ENCODE measurements at places on chromosomes 12 and 14.

DNA sequence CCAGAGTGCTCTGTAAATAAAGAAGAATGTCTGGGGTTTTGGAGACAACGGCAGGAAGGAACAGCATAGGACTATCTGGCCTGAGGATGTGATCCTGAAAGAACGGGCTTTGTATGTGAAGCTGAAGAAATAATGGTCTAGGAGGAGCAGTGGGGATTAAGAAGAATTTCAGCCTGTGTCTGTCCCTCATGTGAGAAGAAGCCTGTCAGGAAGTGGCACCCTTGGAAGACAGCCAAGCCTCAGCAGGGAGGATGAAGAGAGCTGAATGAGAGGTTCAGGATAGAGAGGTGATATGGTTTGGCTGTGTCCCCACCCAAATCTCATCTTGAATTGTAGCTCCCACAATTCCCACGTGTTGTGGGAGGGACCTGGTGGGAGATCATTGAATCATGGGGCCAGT is 56.9 kb upstream of the TCL1A start:
- no peak for DNase-seq

DNA sequence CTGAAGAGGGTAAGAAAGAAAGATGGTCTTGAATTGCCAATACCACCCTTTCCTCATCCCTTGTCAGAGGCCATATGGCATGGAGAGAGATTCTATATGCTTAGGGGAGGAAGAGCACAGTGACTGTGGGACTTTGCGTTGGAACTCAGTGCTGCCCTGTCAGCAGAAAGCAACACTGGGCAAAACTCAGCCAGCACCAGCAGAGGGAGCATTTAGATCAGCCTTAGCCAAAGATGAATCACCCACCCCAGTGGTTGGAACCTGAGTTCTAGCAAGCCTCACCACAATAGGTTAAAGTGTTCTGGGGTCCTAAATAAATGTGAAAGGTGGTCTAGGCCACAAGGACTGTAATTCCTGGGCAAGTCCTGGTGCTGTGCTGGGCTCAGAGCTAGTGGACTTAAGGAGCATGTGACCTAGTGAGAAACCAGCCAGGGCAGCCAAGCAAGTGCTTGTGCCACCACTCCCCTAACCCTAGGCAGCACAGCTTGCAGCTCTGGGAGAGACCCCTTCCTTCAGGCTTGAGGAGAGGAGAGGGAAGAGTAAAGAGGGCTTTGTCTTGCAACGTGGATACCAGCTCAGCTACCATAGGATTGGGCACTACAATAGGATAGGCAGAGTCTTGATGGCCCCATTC is 11.4 kb upstream of the BCAT1 start:
- peak; percentile 63 for DNase-seq

- no peak for DNase-seq
Measured at GRCh38 chr12:6226002-6226678, 25.9 kb downstream of the CD9 start.

GRCh38 chr14:70394674-70395306 is 22.1 kb downstream of the SYNJ2BP start:
- no peak for DNase-seq

DNA sequence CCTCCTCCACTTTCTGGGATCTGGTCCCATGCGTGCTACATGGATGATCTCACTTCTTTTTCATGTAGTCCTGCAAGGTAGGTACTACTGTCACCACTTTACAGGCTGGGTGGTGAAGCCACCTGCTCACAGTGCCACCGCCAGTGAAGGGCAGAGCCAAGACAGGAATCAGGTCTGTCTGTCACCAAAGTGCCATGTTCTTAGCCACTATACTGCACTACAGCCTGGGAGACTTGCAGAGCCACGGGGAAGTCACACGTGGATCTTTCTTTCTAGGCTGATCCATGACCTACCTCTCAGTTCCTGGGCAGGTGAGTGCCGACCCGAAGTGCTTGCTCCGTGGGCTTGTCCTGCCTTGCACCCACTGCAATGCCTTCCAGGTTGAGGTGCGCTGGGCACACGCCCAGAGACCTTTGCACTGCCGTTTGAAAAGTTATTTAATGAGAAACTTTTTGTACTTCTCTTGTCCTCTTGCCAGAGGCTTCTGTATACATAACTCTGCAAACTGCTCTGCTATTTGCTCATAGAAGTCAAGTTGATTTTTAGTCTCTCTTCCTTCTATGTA is 19.7 kb upstream of the CLMN start:
- DNase-seq: no peak

- no peak for DNase-seq
Measured at GRCh38 chr12:43740511-43741100, 18.0 kb downstream of the PUS7L start.

GRCh38 chr12:49133014-49133413 is 1.8 kb upstream of the TUBA1B start:
- no peak for DNase-seq

DNA sequence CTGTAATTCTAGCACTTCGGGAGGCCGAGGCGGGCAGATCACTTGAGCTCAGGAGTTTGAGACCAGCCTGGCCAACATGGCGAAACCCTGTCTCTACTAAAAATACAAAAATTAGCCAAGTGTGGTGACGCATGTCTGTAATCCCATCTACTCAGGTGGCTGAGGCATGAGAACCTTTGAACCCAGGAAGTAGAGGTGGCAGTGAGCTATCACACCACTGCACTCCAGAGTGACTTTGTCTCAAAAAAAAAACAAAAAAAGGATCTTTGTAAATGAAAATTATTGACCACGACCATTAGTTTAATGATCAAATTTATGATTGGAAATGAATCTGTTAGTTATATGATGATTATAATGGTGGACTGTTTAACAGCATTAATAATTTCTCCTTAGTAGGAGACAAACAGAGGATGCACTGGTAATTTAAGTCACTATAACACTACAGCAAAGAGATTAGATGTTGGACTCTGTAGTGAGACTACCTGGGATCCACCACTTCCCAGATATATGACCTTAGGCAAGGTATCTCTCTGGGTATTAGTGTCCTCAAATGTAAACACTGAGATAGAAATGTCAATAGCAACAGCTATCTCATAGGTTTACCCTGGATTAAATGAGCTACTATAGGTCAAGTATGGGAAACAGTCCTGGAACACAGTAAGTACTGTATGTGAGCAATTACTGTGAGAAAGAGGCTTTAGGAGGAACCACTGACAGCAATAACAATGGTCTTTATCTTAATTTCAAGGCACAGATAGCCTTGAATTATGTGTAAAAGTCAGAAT is 214.7 kb downstream of the NOVA1 start:
- no peak for DNase-seq

DNA sequence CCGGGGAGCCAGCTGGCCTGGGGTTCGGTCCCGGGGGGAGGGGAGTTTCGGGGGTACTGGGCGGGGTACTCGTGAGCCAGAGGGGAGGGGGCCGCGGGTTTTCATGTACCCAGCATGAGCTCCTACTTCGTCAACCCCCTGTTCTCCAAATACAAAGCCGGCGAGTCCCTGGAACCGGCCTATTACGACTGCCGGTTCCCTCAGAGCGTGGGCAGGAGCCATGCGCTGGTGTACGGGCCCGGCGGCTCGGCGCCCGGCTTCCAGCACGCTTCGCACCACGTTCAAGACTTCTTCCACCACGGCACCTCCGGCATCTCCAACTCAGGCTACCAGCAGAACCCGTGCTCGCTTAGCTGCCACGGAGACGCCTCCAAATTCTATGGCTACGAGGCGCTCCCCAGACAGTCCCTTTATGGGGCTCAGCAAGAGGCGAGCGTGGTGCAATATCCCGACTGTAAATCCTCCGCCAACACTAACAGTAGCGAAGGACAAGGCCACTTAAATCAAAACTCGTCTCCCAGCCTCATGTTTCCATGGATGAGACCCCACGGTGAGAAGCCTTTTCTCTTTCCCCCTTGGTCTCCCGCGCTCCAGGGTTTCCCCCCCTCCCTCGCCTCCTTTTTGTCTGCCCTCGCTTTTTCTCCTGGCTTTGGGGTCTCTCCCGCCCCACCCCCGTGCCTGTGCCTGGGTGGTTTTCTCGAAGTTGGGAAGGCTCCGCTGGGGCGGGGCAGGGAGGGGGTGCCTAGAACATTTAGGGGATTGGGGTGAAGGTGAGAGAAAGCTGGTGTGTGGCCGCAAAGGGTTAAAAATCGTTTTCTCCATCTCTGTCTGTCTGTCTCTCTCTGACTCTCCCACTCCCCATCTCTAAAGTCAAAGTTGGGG is 627 bp downstream of the HOXC8 start:
- DNase-seq: no peak

- no peak for DNase-seq
Measured at GRCh38 chr14:82854901-82855300, 1321.2 kb upstream of the SEL1L start.

- no peak for DNase-seq
Measured at GRCh38 chr14:90842726-90843125, 26.5 kb upstream of the TTC7B start.

DNA sequence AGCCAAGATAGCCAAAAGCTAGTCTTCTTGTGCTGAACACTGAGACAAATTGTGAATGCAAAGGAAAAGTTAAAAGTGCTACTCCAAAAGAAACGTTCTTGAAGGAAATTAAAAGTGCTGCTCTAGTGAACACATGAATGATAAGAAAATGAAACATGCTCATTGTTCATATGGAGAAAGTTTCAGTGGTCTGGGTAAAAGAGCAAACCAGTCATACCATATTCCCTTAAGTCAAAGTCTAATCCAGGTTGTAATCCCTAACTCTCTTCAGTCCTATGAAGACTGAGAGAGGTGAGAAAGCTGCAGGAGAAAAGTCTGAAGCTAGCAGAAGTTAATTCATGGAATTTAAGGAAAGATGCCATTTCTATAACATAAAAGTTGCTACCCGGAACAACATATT is 121.5 kb downstream of the MNAT1 start:
- DNase-seq: no peak

GRCh38 chr14:105343194-105343593 is 28.6 kb downstream of the PACS2 start:
- DNase-seq: no peak

- DNase-seq: no peak
Measured at GRCh38 chr12:52311285-52311648, 9.9 kb downstream of the KRT83 start.

GRCh38 chr12:55019784-55020183 is at the start of gene NEUROD4:
Gene NEUROD4, plus strand, starts transcription at chr12:55019974. Its CDS starts 6,466 bp downstream, at chr12:55026440.
- DNase-seq: peak; percentile 21

DNA sequence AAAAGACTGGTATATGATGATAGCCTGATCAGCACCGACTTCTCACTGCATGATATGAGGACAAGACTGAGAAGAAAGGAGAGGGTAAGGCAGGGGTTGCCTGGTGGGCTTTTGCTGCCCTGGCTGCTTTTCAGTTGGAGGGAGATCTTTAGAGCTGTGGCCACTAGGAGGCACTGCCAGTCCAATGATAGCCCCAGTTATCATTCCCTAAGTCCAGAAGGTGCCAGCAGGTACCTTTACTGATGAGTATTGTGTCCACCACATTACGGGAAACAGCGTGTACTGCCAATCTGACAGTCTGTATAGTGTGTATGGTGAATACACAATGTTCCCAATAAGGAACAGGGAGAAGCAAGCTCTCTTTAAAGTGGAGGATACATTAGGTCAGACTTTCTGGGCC is 55.8 kb upstream of the CCDC175 start:
- peak; percentile 23 for DNase-seq

DNA sequence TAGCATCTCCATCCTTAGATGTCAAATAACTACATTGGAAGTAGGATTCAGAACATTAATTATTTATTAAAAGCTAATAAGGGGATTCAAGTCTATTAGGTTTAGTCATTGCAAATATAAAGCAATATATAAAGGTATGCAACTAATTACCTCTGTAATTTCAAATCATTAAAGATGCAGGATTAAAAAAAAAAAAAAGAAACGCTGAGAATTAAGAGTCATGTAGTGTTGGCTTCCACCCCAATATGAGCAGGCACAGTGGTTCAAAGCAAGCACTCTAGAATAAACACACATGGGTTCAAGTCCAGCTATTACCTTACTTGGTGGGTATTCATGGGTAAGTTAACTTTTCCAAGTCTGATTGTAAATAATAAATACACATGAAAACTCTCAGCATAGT is 10.9 kb downstream of the SPTB start:
- DNase-seq: no peak

GRCh38 chr12:92503971-92504593 is 198.7 kb upstream of the PLEKHG7 start:
- no peak for DNase-seq

DNA sequence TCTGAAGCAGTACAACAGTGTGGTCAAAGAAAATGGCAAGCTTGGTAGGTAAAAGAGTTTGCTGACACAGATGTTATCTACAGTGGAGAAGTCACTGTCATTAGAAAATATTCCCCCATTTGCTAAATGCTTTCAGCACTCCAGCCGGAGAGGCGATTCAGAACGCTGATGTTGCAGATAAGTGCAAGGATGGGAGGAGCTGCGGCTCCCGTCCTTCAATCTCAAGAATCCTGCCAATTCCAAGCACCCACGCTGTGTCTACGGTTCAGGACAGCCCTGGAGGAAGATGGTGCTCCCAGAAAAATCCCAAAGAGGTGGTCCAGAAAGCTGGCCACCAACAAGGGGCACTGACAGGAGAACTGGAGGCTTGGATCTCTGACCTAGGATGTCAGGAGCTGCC is 79.1 kb downstream of the ZFP36L1 start:
- no peak for DNase-seq

- DNase-seq: no peak
Measured at GRCh38 chr14:59510001-59510400, 25.7 kb downstream of the JKAMP start.

GRCh38 chr12:72338437-72338836 is 66.3 kb downstream of the TRHDE start:
- DNase-seq: no peak

- peak; percentile 14 for DNase-seq
Measured at GRCh38 chr14:101559624-101560533, 1.4 kb upstream of the DIO3 start.

DNA sequence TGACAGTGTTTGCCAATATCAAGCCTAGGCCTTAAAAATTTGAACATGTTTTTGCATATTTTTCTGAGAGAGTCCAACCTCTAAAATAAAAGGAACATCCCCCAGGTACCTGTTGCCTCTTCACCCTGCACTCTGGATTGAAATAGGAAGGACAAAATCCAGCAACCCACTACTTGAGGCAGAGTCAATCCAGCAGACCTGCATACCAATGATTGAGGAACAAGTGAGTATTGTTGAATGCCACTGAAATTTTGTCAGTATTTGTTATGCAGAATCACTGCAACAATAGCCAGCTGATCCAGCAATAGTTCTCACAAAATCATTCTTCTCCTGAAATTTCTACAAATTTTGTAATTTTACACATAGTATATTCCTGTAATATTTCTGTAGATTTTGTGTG is 460.6 kb upstream of the FOXG1 start:
- DNase-seq: no peak

DNA sequence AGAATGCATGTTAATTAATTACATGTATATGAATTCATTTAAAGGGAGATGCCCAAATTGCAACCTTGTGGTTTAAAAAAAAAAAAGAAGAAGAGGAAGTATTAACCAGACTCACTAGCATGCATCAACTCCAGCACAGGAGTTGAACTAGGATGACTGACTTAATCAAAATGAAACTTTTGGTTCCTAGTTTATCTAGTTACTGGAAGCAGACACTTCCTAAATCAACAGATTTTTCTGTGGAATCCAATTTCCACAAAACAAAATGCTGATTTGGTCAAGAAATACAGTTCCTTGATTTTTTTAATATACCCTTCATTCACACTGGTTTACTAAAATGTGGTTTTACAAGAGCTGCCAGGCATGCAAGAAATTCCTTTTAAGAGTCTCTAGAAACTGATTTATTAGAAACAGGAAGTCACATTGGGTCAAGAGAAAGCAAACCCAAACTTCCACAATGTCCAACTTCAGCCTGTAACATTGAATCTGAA is 41.6 kb downstream of the ITPR2 start:
- no peak for DNase-seq

All from activated naive CD8-positive, alpha-beta T cell treated with anti-CD3 and anti-CD28 coated beads, Interleukin-2, amount 50 U/mL, for 24 hours (primary cell).